NCI-H774 (cell line): ENCODE measurements at places on chromosomes 5 and 9.

GRCh38 chr9:90793729-90794128 is 7.9 kb upstream of the SYK start:
- DNase-seq, result no peak

GRCh38 chr9:112125951-112126388 is 49.1 kb downstream of the SUSD1 start:
- DNase-seq, result no peak

DNA sequence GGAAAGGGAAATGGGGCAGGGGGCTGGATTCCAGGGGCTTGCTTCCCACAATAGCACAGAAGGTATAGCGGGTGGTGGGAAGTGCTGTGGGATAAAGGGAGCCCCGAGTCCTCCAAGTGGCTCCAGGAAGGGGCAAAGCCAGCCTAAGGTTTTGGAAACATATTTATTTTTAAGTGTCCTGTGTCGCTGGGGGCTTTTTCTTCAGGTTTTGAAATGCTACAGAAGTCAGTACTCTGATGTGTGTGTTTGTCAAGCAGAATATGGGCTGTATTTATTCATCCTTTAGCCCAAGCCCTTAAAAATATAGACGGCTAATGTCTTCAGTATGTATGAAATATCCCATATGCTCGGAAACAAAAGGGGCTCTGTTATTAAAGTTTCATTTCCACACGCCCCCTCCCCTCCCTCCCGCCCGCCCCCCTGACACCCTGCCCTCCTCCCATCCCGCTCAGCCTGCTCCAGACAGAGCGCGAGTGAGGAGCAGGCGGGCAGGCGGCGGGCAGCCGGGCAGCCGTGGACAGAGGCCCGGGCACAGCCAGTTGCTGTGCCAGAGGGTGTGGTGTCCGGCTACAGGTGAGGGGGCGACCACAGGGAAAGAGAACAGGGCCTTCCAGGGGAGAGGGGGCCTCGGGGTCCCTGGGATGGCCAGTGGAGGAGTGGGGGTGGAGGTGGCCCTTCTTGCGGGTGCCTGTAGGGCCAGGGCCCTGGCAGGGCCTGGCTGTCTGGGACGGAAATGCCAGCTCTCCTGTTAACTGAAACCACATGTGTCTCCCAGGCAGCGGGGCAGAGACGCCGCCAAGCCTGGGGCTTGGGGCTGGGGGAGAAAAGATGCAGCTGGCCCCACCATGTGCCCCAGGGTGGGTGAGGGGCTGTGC is 39.6 kb upstream of the SYNPO start:
- DNase-seq, result no peak

DNA sequence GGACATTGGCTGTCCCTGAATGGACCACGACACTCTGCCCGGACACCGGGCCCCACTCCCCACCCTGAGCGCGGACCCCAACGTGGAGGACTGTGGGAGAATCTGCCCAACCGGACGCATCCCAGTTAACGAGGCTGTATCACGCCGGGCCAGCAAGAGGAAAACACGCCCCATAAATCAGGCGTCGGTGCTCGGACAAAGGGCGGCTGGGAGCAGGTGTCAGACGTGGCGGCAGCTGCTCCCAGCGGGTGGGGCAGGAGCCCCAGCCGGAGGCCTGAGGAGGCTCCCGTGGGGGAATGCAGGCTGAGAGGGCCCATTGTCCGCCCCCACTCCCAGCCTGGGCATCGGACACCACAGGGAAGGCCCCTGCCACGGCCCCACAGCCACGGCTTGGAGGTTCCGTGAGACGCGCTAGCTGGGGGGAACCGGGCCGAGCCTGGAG is 19.2 kb downstream of the NOTCH1 start:
- DNase-seq, result peak; percentile 94

- DNase-seq, result no peak
Measured at GRCh38 chr5:81161012-81161601, 72.0 kb upstream of the CKMT2 start.

DNA sequence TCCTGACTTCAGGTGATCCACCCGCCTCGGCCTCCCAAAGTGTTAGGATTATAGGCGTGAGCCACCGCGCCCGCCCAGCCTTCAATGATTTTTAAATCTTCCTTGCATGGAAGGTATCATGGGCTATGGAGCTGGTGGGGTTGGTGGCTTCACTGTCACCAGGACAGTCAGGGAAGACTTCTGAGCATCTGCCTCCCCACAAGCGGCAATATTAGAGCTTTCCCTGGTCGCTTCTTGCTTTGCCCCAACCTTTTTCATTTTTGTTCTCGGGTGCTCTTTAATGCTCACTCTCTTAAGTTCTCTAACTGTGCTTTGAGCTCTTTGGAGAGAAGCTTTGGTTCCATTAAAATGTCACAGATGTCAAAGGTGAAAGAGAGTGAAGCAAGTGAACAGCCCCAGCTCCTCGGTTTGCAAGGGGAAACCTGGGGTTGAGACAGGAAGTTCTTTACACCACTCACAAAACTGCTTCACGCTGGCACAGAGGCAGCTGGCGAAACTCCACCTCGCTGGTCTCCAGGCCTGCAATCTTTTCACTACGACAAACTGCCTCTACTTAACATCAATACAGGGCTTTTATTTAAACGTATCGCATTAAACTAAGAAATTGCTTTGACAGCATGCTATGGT is 142.5 kb upstream of the RETREG1 start:
- DNase-seq, result no peak

- no peak for DNase-seq
Measured at GRCh38 chr5:139043157-139043905, 154.8 kb downstream of the SIL1 start.

- no peak for DNase-seq
Measured at GRCh38 chr5:110634475-110634874, 92.0 kb downstream of the TMEM232 start.

- DNase-seq, result no peak
Measured at GRCh38 chr5:109364977-109365376, 44.8 kb downstream of the PJA2 start.

DNA sequence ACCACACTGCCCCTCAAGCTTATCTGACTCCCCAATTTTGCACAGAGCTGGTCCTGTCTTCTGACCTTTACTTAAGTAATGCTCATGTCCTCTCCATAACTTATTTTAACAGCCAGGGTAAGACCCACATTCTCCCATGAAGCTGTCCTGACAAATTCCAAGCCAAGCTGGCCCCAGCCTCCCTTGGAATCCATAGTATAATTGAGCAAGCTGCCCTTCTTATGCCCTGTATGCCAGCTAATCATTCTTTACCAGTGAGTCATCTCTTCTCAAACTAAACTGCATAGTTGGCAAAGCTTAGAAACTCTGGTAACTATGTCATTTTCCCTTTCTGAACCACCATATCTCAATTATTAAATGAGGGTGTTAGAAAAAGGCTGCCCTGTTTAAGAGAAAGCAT is 92.4 kb downstream of the NFIB start:
- DNase-seq, result no peak
